ENCODE measurements at places on chromosomes 12 and 14.

- no peak for DNase-seq
Measured at GRCh38 chr14:68088451-68088854, 268.9 kb downstream of the RAD51B start.

DNA sequence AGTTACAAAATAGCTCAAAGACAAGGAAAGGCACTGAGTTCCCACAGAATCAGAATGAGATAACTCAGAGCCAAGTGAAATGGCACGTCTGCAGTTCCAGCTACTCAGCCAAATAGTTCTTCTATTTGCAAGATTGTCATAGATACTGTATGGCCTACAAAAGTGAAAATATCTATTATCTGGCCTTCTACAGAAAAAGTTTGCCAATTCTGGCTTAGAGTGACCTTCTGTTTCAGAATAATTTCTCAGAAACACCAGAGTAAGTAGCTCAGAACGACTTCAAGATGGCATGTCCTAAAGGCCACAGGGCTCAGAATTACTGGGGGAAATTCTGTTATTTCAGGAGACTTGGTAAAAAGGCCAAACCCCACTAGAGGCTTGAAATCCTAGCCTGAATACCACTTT is 10.7 kb upstream of the RTRAF start:
- DNase-seq, result no peak

- no peak for DNase-seq
Measured at GRCh38 chr12:22467190-22467589, 77.2 kb downstream of the C2CD5 start.

GRCh38 chr12:25787701-25788100 is 170.8 kb upstream of the RASSF8 start:
- DNase-seq, result no peak

DNA sequence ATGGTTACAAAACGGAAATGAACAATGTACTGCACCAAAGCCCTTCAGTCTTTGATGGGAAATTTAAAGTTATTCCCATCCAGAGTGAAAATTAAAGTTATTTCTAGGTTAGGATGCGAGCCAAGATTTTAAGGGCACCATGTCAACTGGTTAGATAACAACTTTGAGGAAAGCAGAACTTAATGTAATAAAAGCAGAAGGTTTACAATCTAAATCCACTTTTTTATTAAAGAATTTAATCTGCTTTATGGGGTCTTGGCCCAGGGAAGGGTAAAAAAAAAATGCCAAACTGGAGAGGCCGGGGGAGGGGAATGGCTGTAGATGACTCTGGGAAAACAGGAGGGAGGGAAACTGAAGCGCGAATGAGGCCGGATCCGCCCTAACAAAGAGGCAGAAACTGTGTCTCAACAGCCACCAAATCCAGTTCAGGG is 108.2 kb upstream of the ATF7IP start:
- no peak for DNase-seq

DNA sequence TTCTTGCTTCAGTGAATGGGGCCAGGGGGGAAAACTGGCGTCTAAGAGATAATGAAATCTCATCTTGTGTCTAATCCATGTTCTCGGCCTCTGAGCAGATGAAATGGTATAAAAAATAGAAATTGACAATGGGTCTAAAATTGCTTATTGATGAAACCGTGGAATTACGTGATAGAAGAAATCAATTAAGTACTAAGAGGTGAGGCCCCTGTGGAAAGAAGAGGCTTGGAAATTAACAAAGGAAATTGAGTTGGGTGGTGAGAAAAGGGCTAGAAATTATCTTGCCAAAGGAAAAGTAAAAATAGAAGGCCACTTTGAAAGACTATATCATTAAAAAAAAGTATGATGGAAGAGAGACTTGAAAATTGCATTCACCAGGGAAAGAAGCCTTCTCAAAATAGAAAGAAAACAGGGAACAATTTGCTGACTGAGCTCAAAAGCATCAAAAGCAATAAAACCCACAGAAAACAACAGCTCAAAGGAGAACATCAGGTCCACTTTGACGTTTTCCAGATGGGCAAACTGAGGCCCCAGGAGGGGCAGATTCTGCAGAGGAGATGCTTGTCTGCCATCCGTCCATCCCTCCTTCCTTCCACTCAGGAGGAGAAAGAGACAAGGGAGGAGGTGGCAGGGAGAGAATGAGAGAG is 226.1 kb upstream of the RTL1 start:
- no peak for DNase-seq

DNA sequence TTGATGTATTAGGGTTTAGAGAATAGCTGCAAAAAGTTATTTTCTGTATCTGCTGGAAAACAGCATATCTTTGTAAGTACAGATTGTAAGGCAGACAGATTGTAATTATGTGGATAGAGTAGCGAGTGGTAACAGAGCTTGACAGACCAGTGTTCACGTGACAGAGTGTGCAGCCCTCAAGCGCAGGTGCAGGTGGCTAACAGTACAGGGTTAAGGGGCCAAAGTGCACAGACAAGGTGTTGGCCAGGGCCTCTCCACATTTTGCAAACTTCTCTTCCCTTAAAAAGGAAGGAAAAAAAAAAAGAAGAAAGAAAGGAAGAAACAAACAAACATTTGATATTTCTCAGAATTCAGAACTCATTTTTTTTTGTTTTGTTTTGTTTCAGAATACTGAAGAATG is 25.2 kb upstream of the KLHL42 start:
- no peak for DNase-seq

Measured in activated CD4-positive, alpha-beta T cell treated with anti-CD3 and anti-CD28 coated beads, Interleukin-2, amount 50 U/mL, for 16 hours (primary cell).